ENCODE measurements at places on chromosomes 7 and 10.

DNA sequence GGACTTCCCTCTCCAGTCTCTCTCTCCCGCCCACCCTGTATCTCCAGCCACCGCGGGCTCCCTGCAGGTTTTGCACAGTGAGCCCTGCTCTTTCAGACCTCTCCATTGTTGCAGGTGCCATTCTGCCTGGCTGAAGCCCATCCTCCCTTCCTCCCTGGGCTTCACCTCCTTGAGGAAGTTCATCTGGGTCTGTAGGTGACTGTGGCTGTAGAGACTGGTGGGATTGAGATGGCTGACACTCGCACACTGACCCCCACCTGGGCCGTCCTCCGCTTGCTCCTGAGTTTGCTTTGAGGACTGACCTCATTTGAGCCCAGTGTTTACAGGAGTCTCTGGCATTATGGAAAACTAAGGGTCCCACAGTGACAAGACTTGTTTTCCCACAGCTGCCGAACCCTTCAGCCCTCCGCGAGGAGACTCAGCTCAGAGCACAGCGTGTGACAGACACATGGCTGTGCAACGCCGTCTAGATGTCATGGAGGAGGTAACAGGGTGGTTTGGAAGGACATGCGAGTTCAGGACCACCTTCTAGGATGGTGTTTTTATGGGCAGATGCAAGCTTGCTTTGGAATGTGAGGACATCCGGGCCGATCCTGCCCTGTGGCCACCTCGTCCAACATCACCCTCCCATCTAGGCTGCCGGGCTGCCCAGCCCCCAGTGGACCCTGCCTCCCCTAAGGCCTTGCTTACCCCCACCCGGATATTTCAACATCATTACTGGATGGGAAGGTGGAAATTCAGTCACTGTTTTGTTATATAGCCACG is 9.3 kb downstream of the PLAC9 start:
- DNase-seq: no peak

DNA sequence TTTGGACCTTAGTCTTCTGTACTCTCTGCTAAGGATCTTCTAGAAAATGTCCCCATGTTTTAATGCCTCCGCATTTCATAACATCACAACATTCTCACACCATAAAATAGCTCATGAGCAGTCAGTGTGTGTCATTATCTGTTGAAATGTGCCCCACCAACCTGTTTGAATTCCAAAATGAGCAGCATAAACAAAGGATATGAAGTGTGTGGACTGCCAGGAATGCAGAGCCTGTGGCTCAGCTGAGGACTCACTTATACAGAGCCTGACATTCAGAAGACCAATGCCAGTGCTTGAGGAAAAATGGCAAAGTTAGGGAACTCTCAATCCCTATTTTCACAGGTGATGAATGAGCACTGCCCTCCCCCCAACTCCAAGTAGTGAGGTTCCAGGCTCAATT is 621.4 kb downstream of the POM121L12 start:
- DNase-seq: no peak

DNA sequence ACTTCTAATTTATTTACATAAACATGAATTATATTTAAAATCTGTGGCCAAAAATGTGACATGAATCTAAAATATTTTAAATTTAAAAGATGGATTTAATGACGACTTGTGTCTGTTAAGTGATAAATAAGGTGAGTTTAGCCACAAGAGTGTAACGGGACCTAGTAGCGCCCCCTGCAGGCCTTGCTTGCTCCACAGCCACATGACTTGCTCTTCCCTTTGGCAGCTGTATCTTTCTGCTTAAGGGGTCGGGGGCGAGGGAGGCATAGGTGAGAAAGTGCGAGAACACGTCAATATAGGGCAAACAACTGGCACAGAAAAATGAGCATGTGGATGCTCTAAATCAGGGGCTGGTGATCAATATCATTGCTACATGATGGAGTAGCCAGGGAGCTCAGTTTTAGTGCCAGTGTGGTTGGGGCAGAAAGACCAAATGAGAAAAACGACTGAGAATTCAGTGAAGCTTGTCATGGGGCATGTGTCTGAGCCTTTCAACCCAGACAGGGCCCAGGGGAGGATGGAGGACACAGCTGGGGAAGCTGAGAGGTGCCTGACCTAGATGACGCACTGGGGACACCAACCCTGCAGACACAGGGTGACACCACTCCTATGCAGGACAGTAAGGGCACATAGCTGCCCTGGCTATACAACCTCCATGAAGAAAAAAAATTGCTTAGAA is 49.8 kb downstream of the PAXIP1 start:
- peak; percentile 7 for DNase-seq

GRCh38 chr7:87060288-87060537 is 759 bp upstream of the ELAPOR2 start:
- DNase-seq: no peak

- no peak for DNase-seq
Observed at GRCh38 chr7:27098578-27099451, 3.0 kb upstream of the HOXA1 start.

GRCh38 chr7:102082693-102083368 is 203.8 kb upstream of the SH2B2 start:
- DNase-seq: no peak

DNA sequence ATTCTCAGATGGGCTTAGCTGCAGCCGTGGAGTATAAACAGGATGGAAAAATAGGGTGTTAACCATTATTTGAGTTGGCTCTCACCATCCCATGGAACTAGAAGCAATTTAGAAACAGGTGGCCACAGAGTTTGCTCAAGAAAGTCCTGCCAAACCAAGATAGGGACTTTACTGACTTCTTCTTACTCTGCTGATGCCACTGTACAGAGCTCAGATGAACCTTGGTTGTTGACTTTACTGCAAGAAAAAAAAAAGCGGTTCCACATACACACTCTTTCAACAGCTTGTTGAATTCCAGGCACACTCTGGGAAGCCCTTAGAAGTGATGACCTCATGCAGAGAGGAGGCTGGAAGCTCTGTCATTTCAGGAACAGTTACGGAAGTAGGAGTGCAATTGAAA is 753.4 kb downstream of the NRG3 start:
- no peak for DNase-seq

GRCh38 chr7:65892161-65892560 is 19.3 kb downstream of the VKORC1L1 start:
- no peak for DNase-seq

DNA sequence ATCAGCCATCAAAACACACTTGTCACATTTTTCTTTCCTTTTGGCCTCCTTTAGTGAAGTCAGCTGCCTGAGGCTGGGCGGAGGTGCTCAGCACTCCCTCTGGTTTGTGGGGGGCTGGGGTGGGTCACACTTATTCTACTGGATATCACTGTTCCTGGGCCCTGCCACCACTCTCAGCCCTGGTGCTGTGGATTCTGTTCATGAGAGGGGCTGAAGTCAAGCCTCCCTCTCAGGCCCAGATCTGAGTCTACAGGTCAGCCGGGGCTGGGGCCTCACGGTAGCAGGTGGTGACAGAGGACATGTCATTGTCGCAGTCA is 180.8 kb upstream of the TNS3 start:
- no peak for DNase-seq

DNA sequence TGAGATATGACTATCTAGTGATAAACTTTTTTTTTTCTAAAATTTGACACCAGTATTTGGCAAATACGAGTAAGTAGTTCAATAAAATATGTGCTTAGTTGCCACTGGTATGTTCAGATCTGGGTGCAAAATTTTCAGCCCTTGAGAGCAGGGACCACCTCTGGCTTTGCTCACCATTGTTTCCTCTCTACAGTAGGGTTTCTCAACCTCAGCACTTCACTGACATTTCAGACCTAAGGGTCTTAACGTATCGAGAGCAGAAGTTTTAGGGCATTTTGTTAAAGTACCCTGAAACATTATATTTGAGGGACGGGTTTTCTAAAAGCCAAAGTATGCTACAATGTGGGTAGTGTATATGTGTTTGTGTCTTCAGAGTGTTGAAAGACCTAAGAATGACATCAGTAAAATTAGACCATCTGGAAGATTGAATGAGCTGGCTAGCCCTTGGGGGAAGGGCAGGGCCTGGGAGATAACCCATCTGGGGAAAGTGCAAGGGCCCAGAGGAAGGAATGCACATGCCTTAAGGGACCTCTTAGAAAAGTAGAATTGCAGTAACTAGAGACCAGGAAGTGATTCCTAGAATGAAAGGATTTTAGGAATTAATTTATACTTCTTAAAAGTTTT is 11.8 kb downstream of the BZW2 start:
- DNase-seq: no peak

- no peak for DNase-seq
Observed at GRCh38 chr10:70666960-70667798, 5.1 kb upstream of the ADAMTS14 start.

DNA sequence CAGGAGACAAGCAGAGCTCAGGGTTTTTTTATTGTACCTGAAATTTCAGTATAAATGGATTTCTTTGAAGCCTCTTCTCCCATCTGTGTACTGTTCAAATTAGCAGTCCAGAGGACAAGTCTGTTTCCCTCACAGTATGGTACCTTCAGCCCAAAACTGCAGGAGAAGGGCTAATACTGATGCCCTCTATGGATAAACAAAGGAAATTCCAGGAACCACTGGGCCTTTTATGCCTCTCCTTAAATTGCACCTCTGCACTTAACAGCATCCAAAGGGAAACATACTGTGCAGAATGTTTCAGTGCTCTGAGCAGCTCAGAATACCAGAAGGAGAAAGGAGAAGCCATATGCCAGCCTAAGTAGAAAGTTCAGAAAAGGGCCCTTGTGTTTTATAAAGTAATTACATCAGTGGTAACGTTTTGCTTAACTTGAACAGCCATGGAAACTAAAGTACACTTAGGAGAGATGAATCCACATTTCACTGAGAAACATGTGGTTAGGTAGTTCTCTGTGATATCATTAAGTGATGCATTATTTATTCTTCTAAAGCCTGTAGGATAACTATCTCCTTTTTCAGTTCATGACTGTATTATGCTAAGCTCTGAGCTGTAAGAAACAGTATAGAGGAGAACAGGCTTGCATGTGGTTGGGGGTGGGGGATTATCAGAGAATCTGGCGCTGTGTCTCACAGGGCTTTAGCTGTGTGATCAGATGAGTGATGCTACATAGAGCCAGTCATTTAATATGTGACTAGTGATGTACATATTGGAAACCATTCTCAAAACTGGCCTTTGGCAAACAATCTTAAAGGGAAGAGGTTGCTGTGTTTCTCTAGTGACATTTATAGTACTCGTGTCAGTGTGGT is 111.3 kb downstream of the POU6F2 start:
- no peak for DNase-seq

- DNase-seq: no peak
Observed at GRCh38 chr7:46320956-46321355, 399.9 kb upstream of the IGFBP3 start.

DNA sequence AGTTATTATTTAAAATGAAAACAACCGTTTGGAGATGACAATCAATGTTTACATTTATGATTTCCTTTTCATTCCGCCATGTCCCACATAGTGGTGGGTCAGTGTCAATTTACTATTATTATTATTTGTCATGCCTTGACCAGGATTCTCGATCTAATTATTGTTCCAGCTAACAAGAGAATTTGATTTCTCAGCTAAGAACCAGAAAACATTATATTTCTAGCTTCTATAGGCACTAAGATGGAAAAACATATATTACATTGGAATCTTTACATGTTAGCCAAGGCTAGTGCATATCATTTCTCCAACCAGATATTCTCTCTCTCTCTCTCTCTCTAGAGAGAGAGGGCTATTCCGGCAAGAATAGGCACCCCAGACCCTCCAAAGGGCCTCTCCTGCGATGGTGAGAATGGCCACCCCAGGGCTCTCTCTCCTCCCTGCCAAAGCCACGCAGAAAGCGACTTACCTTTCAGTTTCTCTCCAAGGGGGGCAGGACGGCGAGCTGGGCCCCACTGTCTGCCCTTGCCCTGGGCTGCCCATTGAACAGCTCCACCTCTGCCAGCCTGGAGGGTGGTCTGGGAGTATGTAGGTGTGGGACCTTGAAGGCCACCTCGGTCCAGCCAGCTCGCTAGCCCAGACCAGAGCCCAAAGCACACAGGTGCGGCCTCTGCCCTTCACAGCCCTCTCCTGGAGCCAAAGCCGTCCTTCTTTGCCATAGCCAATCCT is 2.4 kb downstream of the HOXA3 start:
- DNase-seq: no peak

DNA sequence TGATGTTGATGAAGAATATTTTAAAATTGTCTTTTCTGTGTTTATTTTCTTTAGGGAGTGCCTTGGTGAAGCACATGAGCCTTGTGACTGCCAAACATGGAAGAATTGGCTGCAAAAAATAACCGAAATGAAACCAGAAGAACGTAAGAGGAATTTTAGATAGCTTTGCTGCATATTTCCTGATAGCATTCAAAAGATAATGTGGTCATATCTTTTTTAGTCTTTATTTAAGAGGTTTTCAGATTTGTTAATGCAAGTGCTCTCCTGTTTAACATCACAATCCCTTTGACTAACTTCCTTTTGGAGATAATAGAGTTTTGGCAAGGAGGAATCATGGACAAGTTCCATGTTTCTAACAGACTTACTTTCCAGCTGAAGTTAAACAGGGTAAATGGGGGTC is 85.2 kb upstream of the GATAD1 start:
- DNase-seq: no peak

DNA sequence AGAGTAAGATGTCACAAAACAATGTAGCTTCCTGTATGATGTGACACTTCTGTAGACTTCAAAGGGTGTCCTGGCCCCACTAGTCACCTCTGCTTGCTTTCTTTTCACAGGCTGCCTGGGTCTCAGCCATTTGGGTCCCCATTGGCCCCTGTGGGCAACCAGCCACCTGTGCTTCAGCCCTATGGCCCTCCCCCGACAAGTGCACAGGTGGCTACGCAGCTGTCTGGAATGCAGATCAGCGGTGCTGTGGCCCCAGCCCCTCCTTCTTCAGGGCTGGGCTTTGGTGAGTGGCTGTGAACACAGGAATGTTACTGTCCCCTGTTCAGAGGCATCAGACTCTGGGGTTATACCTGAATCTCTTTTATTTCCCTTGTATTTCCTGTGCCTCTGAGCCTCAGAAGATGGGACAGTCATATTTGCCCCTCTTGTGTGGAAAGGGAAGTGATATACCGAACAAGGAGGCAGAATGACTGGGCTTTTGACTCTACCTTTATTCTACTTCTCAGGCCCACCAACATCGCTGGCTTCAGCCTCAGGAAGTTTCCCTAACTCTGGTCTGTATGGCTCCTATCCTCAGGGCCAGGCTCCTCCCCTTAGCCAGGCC is 15.4 kb downstream of the SEC24C start:
- peak; percentile 44 for DNase-seq

DNA sequence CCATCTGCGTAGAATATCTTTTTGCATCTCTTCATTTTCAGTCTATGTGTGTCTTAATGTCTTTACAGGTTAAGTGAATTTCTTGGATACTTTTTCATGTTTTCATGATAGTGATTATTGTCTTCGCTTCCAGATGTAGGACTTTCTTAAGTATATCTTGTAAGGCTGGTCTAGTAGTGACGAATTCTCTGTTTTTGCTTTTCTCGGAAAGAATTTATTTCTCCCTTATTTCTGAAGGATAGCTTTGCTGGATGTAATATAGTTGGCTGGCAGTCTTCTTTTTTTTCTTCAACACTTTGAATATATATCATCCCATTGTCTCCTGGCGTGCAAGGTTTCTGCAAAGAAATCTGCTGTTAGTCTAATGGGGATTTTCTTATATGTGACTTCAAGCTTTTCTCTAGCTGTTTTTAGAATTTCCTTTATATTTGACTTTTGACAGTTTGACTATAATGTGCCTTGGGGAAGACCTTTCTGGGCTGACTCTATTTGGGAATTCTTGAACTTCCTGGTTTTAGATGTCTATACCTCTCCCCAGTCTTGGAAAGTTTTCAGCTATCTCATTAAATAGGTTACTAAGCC is 14.3 kb downstream of the GTPBP4 start:
- no peak for DNase-seq

Measured in NCI-H748 treated with DMSO at 0.1 percent for 48 hours (cell line).